Stimulated activated effector memory CD8-positive, alpha-beta T cell treated with anti-CD3 and anti-CD28 coated beads, Interleukin-12 subunit alpha, Interleukin-12 subunit beta, amount 100 ng/mL, for 72 hours (primary cell): ENCODE measurements at places on chromosomes 1 and 21.

- no peak for DNase-seq
Observed at GRCh38 chr1:223872308-223872901, 26.7 kb upstream of the TP53BP2 start.

- DNase-seq: no peak
Observed at GRCh38 chr1:24990779-24991641, 60.9 kb upstream of the RUNX3 start.

GRCh38 chr1:2471587-2472001 lies 4.5 kb upstream of the PLCH2 start:
- DNase-seq: no peak

GRCh38 chr1:53417074-53417511 lies 42.1 kb upstream of the DMRTB1 start:
- no peak for DNase-seq

DNA sequence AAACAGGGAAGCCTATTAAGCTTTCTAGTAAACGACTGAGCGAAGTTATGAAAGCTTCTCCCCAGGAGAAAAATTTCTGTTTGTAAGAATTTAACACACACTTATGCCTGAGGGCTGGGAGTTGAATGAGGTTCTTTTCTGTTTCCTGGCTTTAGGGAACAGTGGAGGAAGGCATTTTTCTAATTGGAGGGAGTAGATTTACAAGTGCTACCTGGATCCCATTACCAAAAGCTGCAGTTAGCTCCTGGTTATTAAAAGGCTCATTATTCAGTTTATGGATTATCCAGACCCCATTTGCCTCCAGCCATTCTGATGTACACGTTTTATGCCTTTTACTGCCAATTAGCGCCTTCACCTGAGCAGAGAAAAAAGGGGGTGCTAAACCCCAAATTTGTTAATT lies 7.5 kb downstream of the ST6GALNAC3 start:
- DNase-seq: no peak

- no peak for DNase-seq
Observed at GRCh38 chr1:87560601-87561360, 232.1 kb downstream of the LMO4 start.

- DNase-seq: no peak
Observed at GRCh38 chr1:54826226-54826816, 25.2 kb upstream of the TTC22 start.
